ENCODE measurements at places on chromosomes 5 and 9.

- DNase-seq, result no peak
These were observed 39.1 kb downstream of the SH3RF2 start for GRCh38 chr5:145975361-145976066.

- no peak for DNase-seq
These were observed 34.3 kb upstream of the RNF130 start for GRCh38 chr5:180105827-180106312.

DNA sequence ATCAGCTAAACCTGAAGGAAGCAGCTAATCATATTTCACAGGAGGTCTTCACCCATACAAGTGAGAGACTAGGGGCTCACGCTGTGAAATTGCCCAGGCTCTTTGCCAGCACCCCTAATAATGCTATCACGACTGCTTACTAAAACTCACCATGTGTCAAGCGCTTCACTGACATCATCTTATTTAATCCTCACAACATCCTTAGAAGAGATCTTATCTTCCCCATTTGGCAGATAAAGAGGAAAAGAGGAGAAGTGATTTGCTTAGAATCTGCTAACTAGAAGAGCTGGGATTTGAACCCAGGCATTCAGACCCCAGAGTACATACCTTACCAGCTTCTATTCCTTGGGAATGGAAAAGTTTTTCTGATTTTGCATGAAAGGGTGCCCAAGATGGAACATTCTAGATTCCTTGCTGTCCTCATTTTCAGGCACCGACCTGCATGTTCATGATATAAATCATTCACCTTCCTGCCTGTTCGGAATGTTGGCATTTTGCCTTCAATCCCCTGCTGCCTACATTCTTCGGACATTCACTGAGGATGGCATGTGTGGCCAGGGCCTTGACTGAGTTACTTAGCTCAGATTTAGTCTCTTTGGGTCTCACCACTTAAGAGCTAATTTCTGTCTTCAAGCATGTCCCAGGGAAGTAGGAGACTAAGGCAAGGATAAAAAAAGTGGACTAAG, 88.1 kb downstream of the SH3TC2 start:
- DNase-seq, result no peak

GRCh38 chr9:18568973-18569372, 95.0 kb downstream of the ADAMTSL1 start:
- DNase-seq, result no peak

DNA sequence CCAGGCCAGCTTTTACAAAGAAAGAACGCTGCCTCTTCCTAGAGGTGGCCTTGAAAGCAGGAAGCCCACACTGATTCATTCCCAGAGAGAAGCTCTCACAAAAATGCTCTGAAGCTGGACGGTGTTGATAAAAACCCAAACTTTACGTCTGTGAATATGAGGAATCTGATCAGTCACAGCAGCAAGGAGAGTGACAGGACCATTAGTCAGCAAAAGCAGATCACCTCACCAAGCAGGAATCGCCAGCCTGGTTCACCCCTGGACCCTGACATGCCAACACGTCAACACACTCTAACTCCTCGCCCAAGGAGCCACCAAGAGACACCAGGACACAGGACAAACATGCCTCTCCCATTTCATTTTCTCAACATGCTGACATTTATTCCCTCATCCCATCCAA, 70.6 kb upstream of the ZNF622 start:
- DNase-seq, result no peak

- DNase-seq, result no peak
These were observed 547.1 kb downstream of the CDH12 start for GRCh38 chr5:22306011-22306410.

- no peak for DNase-seq
These were observed 158.1 kb upstream of the SHB start for GRCh38 chr9:38227061-38227540.

- DNase-seq, result peak; percentile 18
These were observed 1.2 kb downstream of the SSBP2 start for GRCh38 chr5:81749561-81750307.

DNA sequence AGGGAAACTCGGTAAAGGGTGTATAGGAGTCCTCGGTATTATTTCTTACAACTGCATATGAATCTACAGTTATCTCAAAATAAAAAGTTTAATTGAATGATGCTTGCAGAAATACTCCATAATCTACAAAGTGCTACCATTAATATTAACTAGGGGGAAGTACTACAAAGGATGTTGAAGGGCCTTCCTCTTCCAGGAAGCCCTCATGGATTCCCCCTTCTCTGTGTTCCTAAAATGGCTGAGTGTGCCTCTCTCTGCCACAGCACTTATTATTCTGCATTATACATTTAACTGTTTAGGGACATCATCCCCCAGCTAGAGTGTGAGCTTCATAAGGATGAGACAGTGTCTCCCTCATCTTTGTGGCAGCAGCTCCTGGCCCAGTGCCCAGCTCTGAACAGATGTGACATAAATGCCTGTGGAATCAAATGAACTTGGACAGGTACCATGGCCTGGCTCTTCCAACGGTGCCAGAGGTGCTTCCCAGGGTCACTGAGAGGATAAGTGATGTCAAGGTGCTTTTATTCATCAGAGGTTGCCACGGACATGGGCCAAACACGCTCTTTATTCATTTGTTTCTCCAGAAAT, 99.5 kb downstream of the PAX5 start:
- no peak for DNase-seq

DNA sequence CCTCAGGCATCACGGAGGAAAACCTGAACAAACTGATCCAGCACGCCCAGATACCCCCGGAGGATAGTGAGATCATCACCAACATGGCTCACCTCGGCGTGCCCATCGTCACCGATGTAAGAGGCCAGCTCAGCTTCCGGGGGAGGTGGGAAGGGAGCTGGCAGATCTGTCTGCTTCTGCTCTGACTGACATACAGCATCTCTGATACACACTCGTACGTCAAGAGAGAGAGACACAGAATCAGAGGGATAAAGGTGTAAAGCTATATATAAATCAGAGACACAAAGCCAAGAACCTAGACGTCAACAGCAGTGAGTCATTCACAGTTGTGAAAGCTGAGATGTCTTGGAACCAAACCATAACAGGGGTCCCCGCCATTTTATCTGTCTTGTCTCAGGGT, 30.1 kb upstream of the CFAP157 start:
- no peak for DNase-seq

DNA sequence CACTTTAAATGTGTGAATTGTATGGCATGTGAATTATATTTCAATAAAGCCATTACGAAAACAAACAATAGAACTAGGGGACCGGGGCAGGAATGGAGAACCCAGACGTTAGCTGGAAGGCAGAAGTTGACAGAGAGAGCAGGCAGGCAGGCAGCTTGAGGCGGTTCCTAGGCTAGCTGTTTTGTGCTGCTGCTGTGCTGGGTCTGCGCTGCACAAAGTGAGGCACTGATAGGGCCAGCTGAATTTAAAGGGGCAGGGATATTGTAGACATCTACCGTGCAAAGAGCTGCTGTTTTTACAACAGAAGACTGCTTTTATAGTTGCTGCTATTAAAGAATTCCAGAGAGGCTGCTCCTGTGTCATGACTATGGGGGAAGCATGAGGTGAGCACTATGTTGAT, 21.6 kb upstream of the MIER3 start:
- no peak for DNase-seq

GRCh38 chr5:11507156-11507910, 396.9 kb downstream of the CTNND2 start:
- DNase-seq, result no peak

DNA sequence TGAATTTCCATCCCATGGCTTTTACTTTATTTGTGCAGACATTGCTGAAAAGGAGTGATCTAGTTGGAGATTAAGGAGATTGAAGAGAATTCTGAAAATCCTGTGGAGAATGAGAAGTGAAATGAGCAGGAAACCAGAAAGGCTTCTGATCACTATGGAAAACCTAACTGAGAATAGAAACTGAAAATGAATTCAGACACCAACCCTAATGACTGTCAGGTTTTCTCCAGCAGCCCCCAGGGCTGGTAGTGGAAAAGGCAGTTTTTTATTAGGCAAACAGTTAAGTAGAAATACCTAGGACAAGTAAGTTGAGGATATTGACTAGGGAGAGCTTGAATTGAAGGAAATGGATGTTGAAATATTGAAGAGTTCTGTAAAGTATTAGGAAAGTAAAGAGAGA, 14.7 kb upstream of the ARRDC3 start:
- DNase-seq, result no peak

DNA sequence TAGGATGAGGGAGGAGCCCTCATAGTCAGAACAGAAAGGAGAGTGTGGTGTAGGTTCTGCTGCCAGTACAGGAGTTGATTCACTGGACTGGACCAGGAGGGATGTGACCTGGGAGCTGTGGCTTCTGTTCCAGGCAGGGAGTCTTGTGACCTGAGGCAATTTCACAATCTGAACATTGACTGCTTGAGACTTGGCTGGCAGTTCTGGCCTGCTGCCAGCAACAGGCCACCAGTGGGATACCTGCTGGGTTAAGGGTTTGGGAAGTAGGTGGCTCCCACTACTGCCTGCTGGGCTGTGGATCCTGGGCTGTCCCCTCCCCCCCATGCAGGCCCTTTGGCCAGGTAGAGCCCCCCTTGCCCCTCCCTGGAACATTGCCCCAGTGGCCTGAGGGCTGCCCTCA, 268.6 kb upstream of the ARRDC3 start:
- no peak for DNase-seq

- peak; percentile 38 for DNase-seq
These were observed 25.5 kb upstream of the STXBP1 start for GRCh38 chr9:127586537-127586936.

DNA sequence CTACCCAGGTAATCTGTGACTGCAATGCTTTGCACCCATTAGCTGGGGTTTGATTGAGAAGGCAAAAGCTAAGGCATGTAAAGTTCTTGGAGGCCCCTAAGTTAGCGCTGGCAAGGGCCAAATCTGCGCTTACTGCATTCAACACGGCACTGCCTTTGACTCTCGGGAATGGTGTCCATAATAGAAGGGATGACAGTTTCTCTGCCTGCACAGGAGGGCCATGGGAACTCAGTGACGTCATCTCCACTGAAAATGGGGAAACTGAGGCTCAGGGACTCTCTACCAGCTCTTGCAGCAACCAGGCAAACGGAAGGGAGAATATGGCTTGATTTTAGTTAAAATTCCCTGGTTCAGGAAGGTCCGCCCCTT, 487 bp downstream of the SPATA24 start:
- no peak for DNase-seq

- no peak for DNase-seq
These were observed 87.5 kb downstream of the TTLL11 start for GRCh38 chr9:122005597-122005996.

DNA sequence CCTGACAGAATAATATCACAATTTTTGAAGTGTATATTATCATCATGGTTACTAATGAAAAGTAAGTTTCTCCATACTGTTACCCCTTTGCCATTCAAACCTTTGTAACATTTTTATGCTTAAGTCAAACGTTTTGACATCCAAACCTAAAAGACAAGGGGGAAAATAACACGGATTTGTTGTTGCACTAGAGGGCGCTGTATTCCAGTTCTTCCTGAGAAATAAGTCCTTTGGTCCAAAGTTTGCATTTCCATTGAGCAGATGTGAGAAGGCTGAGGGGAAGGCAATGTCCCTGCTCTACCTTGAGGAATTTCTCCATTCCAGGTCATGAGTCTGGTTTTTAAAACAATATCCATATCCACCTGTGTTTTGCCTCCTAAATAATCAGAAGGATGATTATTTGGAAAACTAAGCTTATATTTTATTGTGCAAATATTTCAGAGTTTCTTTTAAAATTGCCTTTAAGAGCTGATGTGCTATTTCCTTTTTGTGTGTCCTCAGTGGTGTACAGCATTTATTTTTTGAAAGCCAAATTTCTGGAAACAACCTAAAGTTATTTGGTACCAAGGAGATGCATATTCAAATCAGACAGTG, 9.7 kb downstream of the LECT2 start:
- no peak for DNase-seq
